ENCODE measurements at places on chromosomes 13 and 19. TPM values are rescaled to one million over a fixed set of nuclear protein-coding genes. Genes with fewer than 3 reads are reported as not detected.

DNA sequence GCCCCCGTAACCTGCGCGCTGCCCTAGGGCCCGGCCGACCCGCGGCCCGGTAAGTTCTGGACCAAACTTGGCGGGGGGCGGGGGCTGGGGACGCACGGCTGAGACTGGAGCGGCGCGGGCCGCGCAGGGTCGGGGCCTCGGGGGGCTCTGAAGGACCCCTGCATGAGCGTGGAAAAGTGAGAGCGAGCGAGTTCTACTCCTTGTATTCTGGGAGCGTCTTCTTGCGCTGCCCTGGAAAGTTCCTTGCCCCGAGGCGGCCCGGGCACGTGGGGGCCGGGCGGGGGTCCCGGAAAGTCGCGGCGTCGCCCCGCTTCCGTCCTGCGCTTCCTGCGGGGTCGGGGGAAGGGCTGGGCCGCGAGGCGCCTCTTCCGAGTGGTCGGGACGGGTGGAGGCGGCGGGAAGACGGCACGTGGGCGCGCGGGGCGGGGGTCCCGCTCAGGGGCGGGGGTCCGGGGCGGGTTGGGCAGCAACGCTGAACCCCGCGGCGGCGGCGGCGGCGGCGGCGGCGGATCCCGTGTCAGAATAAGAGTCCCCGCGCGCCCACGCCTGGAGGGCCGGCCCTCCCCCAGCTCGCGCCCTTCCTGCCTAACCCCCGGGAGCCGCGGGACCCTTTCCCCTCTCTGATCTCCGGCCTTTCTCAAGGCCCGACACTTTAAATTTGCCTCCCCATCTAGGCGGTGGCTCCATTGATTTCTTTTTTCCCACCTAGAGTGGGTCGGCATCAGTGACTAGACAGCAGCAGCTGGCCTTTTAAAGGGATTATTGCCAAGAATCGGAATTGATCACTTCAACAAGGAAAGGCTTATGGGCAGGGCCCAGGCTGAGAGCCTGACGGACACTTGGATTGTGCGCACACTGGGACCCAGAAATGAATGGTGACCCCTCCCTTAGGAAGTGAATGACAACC, 749 bp downstream of the GATAD2A start:
- peak overlapping the region; percentile 94 for H3K27ac ChIP-seq
- DNase-seq = peak; percentile 65
- no peaks in the 10 kb centered on the region for H3K27me3 ChIP-seq
- H3K4me3 ChIP-seq = peak overlapping the region; percentile 91

DNA sequence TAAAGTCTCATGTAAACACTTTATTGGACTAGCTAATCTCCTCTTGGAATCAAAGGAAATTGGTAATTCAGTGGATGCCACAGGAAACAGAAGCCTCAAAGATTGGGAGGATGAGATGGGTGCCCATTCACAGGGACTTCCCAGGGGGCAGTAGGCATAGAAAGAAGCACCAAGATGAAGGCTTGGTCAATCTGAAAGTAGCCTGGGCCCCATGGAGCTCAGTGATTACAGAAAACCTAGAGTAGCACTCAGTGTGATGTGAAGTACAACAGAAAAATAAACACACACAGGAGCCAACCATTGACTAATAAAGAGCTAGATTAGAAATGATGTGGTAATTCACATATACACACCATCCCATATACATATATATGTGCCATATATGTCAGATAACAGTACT, 560.6 kb downstream of the TBC1D4 start:
- H3K27me3 ChIP-seq = no peaks in the 10 kb centered on the region
- H3K4me1 ChIP-seq = peaks cover 4% of the 10 kb centered on the region
- no peaks in the 10 kb centered on the region for H3K36me3 ChIP-seq
- no peak overlapping the region for H3K27ac ChIP-seq
- DNase-seq = no peak
- no peak overlapping the region for H3K4me3 ChIP-seq

GRCh38 chr19:7894612-7895309, 6.5 kb downstream of the LRRC8E start:
- DNase-seq = no peak
- H3K27me3 ChIP-seq = peaks cover 18% of the 10 kb centered on the region
- no peaks in the 10 kb centered on the region for H3K36me3 ChIP-seq
- no peaks in the 10 kb centered on the region for H3K4me1 ChIP-seq

DNA sequence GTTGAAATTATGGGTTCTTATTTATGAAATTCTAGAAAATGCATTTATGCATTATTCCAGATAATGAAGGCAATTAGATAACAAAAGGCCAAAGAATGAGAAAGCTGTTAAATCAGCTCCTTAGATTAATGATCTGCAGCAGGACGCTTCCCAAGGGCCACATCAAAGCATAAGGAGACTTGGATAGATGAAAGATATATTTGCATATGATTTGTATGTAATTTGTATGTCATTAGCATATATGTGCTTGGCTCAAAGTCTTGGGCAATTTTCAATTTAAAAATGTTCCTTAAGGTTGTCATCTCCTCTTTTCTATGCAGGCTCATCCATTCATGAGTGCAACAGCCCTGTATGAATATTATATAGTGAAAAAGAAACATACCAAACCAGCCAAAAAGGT, 126.8 kb upstream of the IRS2 start:
- H3K4me3 ChIP-seq = no peak overlapping the region
- no peak for DNase-seq
- peaks cover 3% of the 10 kb centered on the region for H3K27me3 ChIP-seq
- no peak overlapping the region for H3K27ac ChIP-seq
- H3K36me3 ChIP-seq = no peaks in the 10 kb centered on the region
- H3K4me1 ChIP-seq = no peaks in the 10 kb centered on the region

- no peak overlapping the region for H3K27ac ChIP-seq
- H3K27me3 ChIP-seq = no peaks in the 10 kb centered on the region
- no peak overlapping the region for H3K4me3 ChIP-seq
- DNase-seq = no peak
These were observed 1.3 kb downstream of the ADPRHL1 start for GRCh38 chr13:113451951-113452421.

DNA sequence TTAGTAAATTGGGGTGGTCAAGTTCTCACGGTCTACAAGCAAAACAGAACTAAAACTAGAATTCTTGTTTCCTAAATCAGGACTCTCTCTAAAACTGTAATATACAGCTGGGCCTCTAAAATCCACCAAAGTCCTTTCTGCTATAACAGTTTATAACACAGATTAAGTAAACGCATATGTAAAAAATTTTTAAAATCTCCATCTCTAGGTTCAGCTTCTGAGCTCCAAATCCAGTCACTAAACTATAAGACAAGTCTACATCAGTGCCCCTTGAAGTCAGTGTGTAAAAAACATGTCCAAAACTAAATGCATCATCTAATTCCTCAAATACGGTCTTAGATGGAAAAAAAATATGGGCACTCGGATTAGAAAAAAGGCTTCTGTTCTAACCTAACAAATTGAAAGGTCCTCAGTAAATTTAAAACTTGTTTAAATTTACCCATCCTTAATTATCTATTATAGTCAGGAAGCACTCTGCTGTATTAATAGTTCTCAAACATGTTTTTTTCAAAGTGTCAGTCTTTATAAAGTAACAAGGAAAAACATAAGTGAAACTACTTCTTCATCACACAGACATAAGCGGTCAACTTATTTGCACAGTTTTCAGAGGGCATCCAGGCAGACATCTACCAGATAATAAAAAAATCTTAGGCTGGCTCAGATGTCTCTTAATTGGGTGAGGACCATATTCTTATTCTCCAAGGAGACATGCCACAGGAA, 33.6 kb downstream of the ELF1 start:
- peaks cover 50% of the 10 kb centered on the region for H3K4me1 ChIP-seq
- H3K36me3 ChIP-seq = peaks cover 29% of the 10 kb centered on the region
- H3K4me3 ChIP-seq = peak overlapping the region; percentile 96
- peak overlapping the region; percentile 93 for H3K27ac ChIP-seq
- no peaks in the 10 kb centered on the region for H3K27me3 ChIP-seq

The CCDC194 gene
- total RNA-seq = 4.3 TPM

DNA sequence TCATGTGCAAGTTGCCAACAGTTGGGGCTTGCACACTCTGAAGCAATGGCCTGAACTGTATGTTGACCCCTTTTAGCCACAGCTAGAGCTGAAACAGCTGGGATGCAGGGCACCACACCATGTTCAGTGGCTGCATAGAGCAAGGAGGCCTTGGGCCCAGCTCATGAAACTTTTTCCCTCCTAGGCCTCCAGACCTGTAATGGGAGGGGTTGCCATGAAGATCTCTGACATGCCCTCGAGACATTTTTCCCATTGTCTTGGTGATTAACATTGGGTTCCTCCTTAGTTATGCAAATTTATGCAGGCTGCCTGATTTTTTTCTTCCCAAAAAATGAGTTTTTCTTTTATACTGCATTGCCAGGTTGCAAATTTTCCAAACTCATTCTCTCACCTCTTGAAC, 165.1 kb upstream of the PRR20A start:
- DNase-seq = no peak
- H3K27ac ChIP-seq = no peak overlapping the region
- H3K27me3 ChIP-seq = no peaks in the 10 kb centered on the region
- no peak overlapping the region for H3K4me3 ChIP-seq
- no peaks in the 10 kb centered on the region for H3K4me1 ChIP-seq

DNA sequence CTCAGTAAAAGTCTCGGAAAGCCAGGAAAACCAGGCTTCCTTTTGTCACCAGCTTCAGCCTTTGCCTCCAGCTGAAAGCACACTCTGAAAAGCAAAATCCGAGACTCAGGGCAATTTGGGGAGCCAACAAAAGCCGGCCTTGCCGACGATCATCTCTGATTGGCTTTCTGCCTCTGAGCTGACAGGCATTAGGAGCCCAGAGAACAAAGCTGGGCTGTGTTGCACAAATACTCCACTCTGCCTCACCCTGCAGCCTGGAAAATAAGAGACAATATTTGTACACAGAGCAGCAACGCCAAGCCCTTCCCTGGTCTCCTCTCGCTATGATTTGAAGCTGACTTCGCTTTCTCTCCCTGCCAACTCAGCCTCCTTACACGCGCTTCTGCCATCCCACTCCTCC, 46.9 kb downstream of the CACNA1A start:
- no peak overlapping the region for H3K27ac ChIP-seq
- no peaks in the 10 kb centered on the region for H3K27me3 ChIP-seq
- no peaks in the 10 kb centered on the region for H3K4me1 ChIP-seq
- DNase-seq = no peak
- no peak overlapping the region for H3K4me3 ChIP-seq

All from activated CD8-positive, alpha-beta memory T cell treated with anti-CD3 and anti-CD28 coated beads, Interleukin-2, amount 10 ng/mL, durations not matched to agents 7 days and 5 days (primary cell).